ENCODE measurements at places on chromosomes 1 and 21.

DNA sequence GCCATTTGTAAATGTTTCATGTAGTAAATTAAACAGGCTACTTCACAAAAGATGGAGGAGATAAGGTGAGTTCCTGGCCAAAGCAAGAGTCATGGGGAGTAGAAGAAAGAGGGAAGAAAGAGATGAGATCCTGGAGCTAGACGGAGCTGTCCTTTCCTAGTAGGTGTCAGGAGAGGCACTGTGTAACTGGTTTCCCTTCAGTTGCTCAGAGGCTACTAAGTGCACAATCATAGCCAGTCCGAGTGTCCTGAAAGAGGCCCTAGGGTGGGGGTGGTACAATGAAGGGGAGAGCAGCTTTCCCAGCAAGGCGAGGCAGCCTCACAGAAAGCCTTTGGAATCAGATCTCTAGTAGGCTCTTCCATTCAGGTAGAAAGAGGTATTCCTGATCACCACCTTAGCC is 390.9 kb downstream of the KCNH1 start:
- no peak for DNase-seq

DNA sequence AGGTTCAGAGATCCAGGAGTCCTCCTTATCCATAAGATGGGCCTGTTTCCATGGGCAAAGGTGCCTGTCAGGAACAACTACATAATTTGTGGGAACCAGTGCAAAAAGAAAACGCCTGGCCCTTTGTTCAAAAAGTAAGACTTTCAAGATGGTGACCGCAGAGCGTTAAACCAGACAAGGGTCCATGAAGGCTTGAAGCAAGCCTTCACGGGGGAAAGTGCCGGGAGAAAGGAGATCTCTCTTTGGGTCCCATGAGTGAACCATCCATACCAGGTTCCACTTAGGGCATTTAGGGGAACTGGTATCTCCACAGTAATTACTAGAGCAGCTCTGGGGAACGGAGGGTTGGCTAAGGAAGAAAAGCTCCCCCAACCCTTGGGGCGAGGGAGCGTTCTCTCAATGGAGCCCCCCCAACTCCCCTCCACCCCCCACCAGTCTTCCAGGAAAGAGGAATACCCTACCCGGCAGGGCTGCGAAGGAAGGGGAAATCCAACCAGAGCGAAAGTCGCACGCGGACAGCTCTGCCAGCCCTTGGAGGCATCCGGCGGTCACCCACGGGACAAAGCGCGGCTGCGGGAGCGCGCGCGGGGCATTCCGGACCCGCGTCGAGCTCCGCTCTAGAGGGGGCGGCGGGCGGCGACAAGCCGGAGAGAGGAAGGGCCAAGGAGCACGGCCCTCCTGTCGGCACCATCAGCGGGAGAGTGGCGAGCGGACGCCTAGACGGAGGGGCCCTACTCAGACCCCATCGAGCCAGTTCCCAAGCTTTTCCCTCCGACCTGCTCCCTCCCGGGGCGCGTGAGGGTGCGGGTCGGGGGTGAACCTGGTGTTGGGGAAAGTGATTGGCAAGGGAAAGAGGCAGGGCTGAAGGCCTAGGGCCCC is 687 bp upstream of the RASSF5 start:
- DNase-seq: no peak

- no peak for DNase-seq
Measured at GRCh38 chr1:47935856-47936255, 61.3 kb downstream of the TRABD2B start.

- no peak for DNase-seq
Measured at GRCh38 chr1:38962560-38962959, 20.9 kb upstream of the RHBDL2 start.

- DNase-seq: no peak
Measured at GRCh38 chr1:159964144-159964543, 10.1 kb upstream of the SLAMF9 start.

All from AG08395 (cell line).